ENCODE measurements at places on chromosomes 7 and 10.

DNA sequence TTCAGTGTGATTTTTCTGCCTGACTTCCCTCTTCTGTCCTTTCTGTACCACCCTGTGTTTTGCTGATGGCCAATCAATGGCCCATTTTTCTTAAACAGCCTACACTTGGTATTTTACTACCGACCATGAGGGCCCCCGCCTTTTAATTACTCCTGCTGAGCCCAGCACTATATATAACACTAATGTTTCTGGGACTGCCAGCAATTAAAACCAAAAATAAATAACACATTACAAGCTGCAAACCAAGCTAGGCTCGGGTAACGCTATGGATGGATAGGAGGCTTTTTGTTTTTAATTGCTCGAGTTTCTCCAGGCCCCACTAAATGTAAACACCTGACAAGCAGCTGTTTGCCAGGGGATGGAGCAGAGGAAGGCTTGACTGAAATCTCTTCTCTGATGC is 915.4 kb upstream of the AUTS2 start:
- no peak for DNase-seq

GRCh38 chr7:46454816-46455215 is 533.7 kb upstream of the IGFBP3 start:
- DNase-seq: no peak

- DNase-seq: no peak
Measured at GRCh38 chr7:131600085-131600881, 43.9 kb upstream of the PODXL start.

DNA sequence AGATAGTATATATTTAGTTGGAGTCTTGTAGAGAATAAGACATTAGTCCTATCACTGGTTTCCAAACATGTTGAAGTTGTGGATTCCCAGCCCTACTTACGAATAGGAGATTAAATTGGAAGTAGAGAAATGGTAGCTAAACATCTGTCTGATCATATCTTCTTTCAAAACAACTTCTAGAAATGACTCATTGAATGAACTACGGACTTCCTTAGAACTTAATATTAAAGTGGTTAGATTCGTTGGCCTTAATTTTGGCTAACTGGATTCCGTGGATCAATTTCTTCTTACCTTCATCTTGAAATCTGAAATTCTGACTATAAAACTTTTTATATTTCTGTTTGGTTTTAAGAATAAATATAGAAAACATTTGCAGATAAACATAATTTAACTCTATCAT is 3.4 kb downstream of the PHF14 start:
- no peak for DNase-seq

GRCh38 chr7:34396437-34397064 is 261.5 kb upstream of the NPSR1 start:
- no peak for DNase-seq

- DNase-seq: no peak
Measured at GRCh38 chr7:131355917-131356777, 28.5 kb downstream of the MKLN1 start.

GRCh38 chr7:45670717-45671116 is 96.5 kb downstream of the ADCY1 start:
- no peak for DNase-seq

- no peak for DNase-seq
Measured at GRCh38 chr7:1062296-1063294, 18.2 kb downstream of the GPR146 start.

- peak; percentile 83 for DNase-seq
Measured at GRCh38 chr7:155405399-155406318, 52.3 kb upstream of the EN2 start.

GRCh38 chr7:107313355-107313754 is 144.6 kb downstream of the HBP1 start:
- no peak for DNase-seq

DNA sequence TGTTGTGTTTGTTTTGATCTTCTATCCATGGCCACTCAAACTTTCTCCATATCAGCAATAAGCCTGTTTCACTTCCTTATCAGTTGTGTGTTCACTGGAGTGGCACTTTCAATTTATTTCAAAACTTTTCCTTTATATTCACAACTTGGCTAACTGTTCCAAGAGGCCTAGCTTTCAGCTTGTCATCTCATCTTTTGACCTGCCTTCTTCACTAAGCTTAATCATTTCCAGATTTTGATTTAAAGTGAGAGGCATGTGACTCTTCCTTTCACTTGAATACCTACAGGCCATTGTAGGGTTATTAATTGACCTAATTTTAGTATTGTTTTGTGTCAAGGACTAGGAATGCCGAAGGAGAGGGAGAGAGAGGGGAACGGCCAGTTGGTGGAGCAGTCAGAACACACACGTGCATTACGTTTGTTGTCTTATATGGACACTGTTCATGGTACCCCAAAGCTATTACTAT is 5.5 kb upstream of the GNAT3 start:
- DNase-seq: no peak

DNA sequence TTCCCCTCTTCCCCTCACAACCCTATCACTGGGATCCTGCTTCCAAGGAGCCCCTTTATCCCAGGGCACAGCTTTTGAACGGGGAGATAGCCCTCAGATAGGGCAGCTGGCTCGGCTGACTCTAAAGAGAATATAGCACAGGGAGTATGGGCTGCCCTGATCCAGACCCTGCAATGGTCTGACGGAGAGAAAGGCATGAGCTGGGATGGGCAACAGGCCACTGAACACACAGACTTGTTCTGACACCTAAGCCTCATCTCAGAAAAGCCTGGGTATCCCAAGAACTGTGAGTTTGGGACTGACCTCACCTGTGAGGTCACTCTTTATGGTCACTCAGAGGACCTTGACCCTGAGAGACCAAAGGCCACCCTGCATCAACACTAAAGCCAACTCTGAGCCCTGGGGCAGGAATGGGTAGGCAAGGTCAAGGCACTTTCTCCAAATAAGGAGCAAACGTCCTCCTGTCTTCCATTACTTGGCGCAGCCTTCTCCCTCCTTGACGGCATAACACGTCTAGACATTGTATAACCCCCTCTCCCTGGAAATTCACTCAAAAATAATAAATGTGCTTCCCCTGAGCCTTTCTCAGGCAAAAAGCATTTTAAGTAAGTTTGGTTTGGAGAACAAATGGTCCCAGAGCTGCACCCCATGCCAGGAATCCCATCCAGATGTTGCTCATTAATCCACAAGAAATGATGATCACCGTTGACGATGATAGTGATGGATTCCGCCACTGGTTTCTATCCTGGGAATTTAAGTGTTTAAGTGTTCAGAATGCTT is 8.2 kb upstream of the LRRC18 start:
- no peak for DNase-seq

DNA sequence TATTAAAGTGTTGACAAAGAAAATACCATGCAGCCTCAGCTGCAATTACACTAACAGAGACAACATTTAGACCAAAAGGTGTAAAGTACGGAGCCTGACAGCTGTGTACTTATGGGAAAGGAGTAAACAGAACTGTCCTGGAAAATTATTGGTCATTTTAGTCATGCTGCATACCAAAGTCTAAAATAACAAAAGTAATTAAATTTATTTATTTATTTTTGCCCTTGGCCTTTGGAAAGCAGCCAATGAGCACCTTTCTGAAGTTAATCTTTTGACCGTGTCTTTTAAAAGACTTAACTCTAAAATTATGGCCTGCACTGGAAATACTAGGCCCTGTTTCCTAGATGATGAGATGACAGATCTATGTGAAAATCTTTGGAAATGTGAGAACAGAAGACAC is 597.6 kb downstream of the NXPH1 start:
- DNase-seq: no peak

GRCh38 chr10:61642676-61643075 is 20.1 kb upstream of the CABCOCO1 start:
- no peak for DNase-seq

- DNase-seq: no peak
Measured at GRCh38 chr10:110326351-110327032, 21.8 kb upstream of the SMNDC1 start.

GRCh38 chr7:101563943-101564777 is 64.9 kb downstream of the MYL10 start:
- no peak for DNase-seq

GRCh38 chr7:155758348-155758747 is 53.9 kb downstream of the SHH start:
- no peak for DNase-seq

DNA sequence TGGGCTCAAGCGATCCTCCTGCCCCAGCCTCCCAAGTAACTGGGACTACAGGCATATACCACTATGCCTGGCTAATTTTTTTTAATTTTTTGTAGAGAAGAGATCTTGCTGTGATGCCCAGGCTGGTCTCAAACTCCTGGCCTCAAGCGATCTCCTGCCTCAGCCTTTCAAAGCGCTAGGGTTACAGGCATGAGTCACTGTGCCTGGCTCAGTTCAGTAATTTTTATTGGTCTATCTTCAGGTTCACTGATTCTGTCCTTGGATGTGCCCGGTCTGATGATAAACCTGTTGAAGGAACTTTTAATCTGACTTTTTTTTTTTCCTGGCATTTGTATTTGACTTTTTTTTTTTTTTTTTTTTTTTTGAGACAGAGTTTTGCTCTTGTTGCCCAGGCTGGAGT is 40.1 kb upstream of the STRIP2 start:
- DNase-seq: no peak

- no peak for DNase-seq
Measured at GRCh38 chr7:127983804-127984332, 47.4 kb downstream of the LRRC4 start.

DNA sequence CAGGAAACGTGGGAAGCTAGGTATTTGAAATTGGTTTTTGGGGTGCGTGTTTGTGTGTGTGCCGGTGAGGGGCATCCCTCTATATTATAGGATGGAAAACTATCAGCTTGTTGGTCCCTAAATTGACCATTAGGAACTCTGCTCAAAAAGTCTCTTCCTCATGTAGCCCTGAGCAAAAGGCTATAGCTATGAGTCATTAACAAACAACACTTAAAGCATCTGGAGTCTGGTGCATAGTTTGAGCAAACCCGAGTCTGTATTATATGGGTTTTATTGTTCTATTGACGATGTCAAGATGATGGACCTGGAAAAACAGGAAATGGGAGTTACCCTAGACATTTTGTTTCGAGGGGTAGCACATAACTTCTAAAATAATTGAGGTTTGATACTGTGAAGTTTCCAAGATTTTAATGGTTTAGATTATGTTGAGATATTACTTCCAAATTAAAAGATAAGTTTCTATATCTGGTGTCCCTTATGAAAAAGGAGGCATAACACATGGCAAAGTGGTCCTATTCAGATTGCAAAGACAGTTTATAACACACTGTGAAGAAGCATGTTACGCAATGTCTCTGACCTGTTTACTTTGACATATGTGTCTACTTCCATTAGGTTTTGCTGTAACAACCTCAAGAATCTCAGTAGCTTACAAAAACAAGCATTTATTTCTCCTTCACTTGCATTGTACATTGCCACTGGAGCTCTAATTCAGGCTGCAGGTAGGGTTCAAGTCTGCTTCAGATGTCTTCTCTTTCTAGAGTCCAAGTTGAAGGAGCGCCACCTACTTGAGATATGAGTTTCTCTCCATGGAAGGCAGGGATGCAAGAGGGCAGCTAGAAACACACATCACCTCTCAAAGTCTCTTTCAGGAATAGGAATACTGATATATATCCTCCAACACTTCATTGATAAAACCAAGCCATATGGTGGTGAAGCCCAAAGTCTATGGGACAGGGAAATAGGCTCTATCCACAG is 357.7 kb downstream of the PHF14 start:
- DNase-seq: no peak

GRCh38 chr7:130127821-130128317 is 57.5 kb downstream of the KLHDC10 start:
- DNase-seq: no peak

DNA sequence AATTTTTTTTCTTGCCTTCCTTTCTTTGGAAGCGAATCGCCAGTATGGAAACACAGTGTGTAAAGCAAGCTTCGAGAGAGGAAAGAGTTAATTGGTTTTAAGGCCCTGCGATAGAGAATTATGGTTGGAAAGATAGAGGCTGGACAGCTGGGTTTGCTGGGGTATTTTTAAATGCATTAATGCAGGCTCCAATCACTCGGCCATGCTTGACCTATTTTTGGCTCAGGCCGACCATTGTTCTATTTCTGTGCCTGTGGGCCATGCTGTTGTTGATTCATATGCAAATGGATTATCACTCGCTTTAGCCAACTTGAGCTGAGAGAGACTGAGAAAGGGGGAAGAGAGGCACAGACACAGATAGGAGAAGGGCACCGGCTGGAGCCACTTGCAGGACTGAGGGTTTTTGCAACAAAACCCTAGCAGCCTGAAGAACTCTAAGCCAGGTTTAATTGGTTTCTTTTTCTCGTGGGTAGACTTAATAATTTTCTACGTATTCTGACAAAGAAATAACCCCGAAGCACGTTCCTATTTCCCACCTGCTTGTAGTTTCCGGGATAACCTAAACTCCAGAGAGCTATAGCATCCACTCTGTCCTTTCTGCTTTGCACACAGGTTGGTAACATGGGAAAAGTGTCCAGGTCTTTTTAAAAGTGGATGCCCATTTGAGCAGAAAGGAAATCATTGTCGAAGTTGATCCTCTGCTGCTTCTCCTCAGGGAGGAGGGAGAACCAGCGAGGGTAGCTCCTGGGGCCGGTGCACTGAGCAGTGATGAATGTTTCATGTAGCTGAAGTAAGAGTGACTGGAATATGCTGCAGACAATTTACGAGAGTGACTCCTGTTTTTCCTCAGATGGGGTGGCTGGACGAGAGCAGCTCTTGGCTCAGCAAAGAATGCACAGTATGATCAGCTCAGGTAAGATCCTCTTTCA is at the start of gene HDAC9:
HDAC9 (plus strand) TSS at position 338 of the 929 bp plus-strand sequence; CDS start at position 892, 554 bp downstream.
- peak; percentile 98 for DNase-seq

- no peak for DNase-seq
Measured at GRCh38 chr10:131833446-131834080, 67.2 kb upstream of the PPP2R2D start.

DNA sequence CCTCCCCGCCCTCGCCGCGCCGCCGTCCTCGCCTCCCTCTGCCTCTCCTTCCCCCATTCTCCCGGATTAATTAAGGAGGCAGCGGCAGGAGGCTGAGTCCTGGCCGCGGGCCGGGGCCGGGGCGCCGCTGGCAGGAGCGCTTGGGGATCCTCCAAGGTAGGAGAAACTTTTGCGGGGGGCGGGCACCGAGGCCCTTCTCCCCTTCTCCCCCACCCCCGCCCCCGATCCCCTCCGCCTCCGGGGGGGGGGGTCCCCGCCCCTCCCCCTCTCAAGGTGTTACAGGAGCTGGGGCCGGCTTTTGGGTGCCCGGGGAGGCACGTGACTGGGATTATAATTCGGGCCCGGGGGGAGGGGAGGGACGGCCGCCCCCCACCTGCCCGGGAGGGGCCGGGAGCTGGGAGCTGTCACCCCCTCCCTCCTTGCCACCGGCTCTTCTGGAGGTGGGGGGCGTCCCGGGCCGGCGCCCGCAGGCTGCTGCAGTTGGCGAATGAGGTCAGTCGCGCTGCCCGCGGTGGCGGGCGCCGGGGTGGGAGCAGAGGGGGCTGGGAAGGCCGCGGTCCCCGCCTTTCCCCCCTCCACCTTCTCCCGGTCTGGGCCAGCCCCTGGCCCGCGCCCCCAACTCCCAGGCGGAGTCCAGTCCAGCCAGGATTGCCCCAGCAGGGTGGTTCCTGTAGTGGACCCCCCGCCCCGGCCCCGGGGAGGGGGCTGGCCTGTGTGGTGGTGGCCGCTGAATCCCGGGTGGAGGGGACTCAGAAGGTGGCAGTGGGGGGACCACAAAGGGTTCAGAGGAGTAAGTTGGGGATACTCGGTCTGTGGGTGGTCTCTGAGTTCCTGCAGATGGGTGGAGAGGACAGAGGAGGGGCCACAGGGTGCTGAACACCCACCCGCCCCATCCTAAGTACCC is 567 bp downstream of the GTF2IRD1 start:
- no peak for DNase-seq

Measured in G401 (cell line).